Substantia nigra (tissue), 51 donors: ENCODE measurements at places on chromosomes 2 and 18.

DNA sequence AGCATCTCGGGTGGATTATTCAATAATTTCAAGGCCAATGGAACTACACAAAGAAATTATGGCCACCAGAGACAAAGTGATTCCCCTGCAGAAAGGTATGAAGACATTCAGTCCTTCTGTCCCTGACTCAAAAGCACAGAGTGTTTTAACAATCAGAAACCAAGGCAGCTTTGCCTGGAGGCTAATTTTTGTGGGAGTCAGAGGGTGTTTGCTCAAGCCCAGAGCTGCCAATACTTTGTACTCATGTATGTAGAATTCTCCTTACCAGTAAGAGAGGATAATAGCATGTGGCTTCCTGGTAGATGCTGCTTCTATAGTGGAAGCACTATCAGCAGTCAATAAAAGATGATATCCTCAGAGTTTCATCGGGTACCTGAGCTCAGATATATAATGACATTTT, 178.4 kb downstream of the KCNE4 start:
- no peak for DNase-seq

- DNase-seq = no peak
Observed at GRCh38 chr2:60350791-60351190, 202.7 kb downstream of the BCL11A start.

DNA sequence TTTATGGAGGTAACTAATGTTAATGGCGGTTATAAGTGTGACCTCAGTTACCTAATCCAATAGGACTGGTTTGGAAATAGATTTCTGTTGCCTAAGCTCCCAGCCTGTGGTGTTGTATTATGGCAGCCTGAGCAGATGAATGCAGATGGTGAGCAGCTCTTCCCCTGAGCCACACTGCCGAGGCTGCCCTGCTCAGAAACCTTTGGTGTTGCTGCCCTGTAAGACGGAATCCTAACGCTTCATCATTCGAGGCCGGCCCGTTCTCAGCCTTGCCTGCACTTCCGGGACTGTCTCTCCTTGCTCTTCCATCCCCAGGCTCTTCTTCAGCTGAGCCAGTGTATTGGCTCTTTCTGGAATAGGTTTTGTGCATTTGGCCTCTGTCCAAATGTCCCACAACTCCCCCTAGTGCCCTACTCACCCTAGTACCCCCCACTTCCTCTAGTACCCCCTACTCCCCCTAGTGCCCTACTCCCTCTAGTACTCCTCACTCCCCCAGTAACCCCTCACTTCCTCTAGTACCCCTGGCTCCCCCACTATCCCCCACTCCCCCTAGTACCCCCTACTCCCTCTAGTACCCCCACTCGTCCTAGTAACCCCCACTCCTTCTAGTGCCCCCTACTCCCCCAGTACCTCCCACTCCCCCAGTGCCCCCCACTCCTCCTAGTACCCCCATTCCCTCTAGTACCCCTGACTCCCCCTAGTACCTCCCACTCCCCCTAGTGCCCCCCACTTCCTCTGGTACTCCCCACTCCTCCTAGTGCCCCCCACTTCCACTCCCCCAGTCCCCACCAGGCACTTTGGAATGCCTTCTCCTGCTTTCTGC, 106.0 kb upstream of the TAF1B start:
- DNase-seq = peak; percentile 13

DNA sequence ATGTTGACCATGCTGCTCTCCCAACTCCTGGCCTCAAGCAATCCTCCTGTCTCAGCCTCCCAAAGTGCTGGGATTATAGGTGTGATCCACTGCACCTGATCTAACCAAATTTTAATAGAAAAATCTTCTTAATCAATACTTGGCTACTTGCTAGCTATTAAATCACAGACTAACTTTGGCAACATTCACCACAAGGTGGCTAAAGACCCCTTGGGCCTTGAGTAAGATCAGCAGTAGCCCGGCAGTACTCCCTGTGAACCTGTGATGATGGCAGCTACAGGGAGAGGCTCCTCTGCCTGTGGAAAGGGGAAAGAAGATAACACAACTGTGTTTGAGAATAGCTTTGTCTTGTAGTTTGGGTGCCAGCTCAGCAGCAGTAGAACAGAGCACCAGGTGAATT, 102.9 kb downstream of the SLC39A10 start:
- DNase-seq = no peak

DNA sequence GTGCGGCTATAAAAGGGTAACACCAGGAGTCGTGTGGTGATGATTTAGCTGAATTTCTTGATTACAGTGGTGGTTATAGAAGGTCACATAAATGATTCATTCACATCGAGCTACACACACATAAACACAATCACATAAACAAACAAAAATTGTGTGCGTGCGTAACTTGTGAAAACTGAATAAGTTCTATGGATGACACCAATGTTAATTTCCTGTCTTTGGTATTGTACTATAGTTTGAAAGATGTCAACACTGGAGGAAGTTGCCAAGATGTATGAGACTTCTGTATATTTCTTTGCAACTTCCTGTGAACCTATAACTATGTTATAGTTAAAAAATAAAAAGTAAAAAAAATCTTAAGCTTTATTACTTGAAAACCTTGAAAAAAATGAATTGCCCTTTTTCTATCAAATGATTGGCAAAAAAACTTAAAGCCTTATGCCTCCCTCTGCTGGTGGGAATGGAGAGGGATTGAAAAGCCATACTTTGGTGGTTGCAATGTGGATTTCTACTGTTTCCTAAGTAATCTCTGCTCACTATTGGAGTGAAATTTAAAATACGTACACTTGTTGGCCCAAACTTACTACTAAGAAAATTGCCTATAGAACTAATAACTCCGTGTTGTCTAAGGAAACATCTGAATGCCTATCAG, 227.7 kb downstream of the RPIA start:
- no peak for DNase-seq
